ENCODE measurements at places on chromosomes 12 and 14.
A peak's percentile ranks its signal among the peaks of the same experiment; 100 is the strongest.

DNA sequence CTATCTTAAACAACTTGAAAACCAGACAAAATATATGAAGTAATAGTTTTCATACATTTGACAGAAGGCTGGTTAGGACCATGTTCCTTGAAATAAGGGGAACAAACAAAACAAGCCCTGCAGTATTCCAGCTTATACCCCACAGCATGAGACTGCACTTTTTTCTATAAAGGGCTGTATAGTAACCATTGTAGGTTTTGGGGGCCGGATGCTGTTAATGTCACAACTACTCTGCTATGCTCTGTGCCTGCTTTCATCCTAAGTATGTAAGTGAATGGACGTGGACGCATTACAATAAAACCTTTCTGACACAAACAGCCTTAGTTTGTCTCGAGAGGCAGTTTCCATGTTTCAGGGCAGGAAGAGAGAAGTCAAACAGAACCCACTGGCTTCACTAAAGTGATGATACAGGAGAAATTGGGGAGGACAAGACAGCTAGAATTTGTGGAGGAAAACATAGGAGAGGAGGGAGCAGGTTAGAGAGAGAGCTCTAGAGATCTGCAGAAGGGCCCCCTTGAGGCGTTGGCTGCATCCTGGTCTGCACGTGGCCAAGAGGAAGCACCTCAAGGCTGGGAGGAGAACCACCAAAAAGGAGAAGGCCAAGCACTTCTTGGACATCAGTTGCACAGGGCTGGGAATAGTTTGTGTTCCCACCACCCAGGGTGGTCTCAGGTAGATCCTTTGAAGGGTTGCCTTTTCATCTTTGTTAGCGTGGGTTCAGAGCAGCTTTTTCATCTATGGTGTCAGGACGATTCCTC, 63.7 kb downstream of the TRAF3 start:
- no peak for DNase-seq

GRCh38 chr12:81558031-81558430, 201.1 kb downstream of the PPFIA2 start:
- DNase-seq = no peak

GRCh38 chr12:27906658-27907473, 65.7 kb downstream of the PTHLH start:
- DNase-seq = no peak

DNA sequence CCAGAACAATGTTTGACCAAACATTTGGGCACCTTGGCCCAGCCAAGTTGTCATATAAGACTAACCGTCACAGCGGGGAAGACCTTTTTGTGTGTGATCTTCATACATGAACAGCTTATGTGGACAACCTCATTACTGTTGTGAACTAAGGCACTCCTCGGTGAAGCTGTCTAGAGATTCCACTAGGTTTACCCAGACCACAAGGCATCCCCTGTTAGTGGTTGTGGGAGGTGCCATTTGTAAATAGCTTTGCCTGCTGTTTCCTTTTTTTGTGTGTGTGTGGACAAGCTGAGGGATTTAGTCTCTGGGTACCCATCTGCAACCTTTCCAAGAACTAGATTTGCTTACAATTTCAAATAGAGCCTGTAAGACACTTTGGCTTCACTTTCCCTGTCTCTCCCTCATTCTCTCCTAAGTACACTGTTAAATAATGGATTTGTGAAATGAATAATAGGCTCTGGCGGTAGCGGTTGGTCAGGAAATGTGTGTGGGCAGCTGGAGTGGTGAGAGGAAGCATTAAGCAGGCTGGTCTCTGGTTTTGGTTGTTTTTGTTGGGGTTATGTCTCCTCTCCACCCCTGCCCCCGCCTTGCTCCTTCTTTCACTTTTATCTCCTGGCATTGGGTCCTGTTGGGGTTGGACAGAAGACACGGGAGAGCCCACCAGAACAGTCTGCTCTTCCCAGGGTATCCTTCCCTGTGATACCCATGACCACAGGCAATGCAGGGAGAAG, 727.6 kb downstream of the VRK1 start:
- DNase-seq = no peak

GRCh38 chr12:75457191-75457590, 23.4 kb upstream of the GLIPR1 start:
- peak; percentile 32 for DNase-seq

GRCh38 chr14:80425686-80426085, 214.4 kb upstream of the DIO2 start:
- no peak for DNase-seq

- no peak for DNase-seq
Observed at GRCh38 chr12:32496946-32497345, 97.6 kb downstream of the FGD4 start.

DNA sequence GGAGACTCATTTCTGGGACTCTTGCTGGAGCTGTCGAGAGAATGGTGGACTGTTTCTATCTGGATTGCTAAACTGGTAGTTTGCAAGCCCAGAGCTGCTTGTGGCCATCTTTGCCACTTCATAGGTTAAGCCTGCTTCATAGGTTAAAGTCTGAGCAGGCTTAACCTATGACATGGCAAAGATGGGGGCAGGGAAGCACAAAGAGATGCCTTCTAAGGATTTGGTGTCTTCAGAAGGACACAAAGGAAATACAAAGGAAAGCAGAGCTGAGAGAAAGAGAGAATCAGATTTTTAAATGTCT, 78.4 kb upstream of the MAX start:
- no peak for DNase-seq

GRCh38 chr12:123076604-123077297, 74.1 kb downstream of the PITPNM2 start:
- DNase-seq = peak; percentile 16

GRCh38 chr12:62698701-62699101, 232.1 kb downstream of the MON2 start:
- DNase-seq = no peak

DNA sequence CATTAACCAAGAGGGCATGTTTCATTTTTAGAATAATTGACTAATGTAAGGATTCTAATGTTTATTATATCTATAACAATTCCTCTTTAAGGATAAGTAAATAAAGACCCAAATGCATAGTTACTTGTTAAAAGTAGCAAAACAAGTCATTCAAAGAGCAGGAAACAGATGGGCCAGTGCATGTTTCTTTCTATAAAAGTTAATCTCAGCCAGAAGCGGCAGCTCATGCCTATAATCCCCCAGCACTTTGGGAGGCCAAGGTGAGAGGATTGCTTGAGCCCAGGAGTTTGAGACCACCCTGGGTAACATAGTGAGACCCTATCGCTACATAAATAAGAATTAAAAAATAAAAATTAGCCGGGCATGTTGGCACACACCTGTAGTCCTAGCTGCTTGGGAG, 391.0 kb upstream of the RGS6 start:
- no peak for DNase-seq

DNA sequence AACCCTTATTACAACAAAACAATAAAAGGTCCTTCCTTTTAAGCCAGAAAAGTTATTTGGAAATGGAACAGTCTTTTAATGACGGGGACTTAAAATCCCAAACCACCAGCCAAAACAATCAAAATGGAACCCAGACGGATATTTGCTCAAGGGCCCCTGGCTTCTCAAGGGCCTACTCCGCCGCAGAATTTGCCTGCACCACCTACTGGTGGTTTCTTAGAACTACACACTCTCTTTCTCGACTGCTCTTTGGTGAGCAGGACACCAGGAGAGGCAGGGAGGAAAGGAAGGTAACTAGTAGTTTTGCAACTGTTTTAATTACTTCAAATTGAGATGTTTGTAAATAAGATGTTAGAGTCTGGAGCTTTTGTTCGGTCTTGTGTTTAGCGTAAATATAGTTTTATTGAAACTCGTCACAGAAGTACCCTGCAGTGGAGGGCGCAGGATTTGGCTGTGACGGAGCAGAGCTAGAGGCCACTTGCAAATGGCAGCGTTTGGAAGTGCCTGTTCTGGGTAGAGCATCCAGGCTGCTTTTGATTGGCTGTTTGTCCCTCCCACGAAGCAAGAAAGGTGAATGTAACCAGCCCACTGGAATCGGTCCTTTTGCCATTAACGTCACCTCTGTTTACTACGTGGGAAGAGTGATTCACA, 238.5 kb downstream of the CACNA1C start:
- no peak for DNase-seq
